ENCODE measurements at places on chromosomes 12 and 14.

GRCh38 chr12:80230068-80230467 lies 130.7 kb downstream of the OTOGL start:
- peak; percentile 60 for DNase-seq

DNA sequence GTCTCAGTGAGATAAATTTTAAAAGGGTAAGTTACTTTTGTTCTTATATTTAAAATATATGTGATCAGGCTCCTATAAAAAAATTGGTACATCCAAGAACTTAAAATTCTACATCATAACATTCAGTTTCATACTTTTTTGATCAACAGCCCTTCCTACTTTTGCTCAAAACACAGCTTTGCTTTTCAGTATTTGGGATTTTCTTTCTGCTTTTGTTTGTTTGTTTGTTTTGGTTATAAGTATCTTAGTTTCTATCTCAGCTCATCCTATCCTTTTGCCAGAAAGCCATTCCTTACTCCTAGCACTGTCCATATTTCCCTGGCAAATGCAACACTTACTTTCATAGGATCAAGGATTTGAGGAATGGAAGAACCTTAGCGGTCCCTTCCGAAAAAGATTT lies 4.7 kb upstream of the PCED1B start:
- no peak for DNase-seq

GRCh38 chr12:12661086-12661856 lies 34.7 kb downstream of the GPR19 start:
- DNase-seq: no peak

DNA sequence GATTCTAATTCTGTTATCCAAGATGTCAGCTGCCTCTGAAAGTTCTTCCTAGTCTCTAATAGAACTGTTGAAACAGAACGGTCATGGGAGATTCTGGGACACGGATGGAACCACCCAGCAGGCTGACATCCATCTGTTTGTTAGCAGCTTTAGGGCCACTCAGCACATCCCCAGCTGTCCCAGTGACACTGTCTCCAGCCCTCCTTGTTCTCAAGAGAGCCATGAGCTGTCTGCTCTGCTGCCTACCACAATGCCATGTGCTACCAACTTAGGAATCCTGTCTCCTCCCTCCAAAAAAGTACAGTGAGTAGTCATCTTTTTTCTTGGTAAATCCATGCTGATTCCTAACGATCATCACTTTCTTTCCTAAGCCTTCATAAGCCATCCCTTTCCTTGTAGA lies 130.5 kb downstream of the ZFP36L1 start:
- no peak for DNase-seq

GRCh38 chr14:76937181-76938091 lies 91.1 kb downstream of the IRF2BPL start:
- no peak for DNase-seq

GRCh38 chr12:67909091-67909531 lies 80.1 kb upstream of the IFNG-AS1 start:
- no peak for DNase-seq

GRCh38 chr12:54032627-54033100 lies at the start of gene HOXC5:
HOXC5 (plus strand) TSS chr12:54033050; CDS start chr12:54033123, 73 bp downstream.
- peak; percentile 68 for DNase-seq
